ENCODE measurements at places on chromosomes 4 and X.
A peak's percentile ranks its signal among the peaks of the same experiment; 100 is the strongest.

DNA sequence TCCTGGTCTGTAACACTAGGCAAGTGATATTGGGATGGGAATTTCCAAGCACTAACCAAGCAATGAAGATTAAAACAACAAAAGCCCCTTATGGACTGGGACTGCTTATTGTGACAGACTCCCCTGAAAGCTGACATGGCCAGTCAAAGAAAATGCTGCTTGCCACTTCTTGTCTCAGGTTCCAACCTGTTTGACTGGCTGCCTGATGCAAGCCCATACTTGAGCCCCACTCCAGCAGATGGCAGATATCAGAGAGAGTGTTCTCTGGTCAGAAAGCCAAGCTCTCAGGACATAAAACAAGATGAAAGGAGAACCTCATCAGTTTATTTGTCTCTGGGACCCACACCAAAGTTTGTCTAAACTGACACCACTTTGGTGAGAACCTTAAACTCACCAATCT lies 15.5 kb upstream of the IGBP1 start:
- no peak for DNase-seq

DNA sequence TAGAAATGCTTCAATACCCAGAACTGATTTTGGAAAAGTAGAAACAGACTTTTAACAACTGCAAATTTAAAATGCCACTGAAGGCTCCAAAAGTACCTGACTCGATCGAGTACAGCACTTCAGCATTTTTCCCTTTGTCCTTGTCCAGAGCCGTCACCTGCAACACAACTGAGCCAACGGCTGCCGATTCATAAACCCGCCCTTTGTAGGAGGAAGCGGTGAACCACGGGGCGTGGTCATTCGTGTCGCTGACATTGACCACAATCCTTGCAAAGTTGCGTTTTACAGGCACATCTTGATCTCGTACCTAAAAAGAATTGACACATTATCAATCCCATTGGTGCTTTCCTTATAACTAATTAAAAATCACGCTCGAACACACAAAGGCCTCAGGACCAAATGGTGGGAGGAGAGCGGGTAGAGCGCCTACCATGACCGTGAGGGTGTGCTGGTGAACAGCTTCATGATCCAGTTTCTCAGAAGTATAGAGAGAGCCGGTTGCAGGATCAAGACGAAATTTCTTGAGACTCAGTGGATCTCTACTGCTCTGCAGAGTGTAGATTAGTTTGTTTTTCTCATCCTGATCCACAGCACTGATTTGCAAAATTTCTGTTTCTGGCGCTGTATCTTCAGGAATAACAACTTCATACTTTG lies 72.8 kb upstream of the MTNR1A start:
- no peak for DNase-seq

- no peak for DNase-seq
Observed at GRCh38 chr4:155855897-155856296, 10.2 kb downstream of the ASIC5 start.

GRCh38 chr4:176207839-176208238 lies 12.5 kb upstream of the SPATA4 start:
- DNase-seq, result no peak

DNA sequence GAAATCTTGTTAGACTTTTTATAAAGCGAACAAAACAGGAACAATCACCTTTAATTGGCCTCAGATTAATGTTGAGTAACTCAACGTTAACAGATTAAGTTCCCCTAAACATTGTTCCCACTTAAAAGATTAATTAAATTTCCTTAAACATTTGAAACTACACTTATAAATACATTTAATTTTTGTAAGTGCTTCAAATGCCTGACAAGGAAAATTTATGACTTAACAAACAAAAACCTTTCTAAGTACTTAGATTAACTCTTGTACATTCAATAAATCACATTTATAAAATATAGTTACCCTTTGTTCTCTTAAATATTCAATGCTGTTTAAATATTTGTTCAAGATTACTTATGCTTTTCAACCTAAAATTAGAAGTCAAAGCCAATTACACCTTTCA lies 39.4 kb upstream of the OCIAD2 start:
- no peak for DNase-seq

- DNase-seq, result no peak
Observed at GRCh38 chrX:105823092-105823455, 735 bp downstream of the NRK start.

DNA sequence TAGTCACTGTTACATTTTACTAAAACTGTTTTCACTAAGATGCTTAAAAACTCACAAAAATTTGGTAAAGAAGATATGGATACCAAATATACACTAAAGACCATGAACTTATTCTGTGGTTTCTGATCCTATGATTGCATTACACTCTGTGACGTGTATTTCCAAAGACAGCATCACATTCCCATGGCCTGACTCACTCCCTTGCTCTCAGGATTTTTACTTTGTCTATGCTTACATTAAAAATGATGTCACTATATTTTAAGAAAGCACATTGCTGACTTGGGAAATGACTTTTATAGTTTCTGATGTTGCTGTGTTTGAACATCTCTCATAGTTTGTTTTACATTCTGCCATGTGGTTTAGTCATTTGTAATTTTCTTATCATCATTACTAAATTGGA lies 327.9 kb upstream of the MAGEB18 start:
- no peak for DNase-seq

GRCh38 chrX:151790481-151791160 lies 56.1 kb downstream of the CNGA2 start:
- DNase-seq, result no peak

- DNase-seq, result no peak
Observed at GRCh38 chr4:40874331-40874730, 124.6 kb downstream of the NSUN7 start.

- peak; percentile 79 for DNase-seq
Observed at GRCh38 chrX:153971450-153972367, at the start of gene HCFC1. HCFC1 (minus strand) TSS chrX:153971818; CDS start chrX:153970840, 978 bp downstream.

- no peak for DNase-seq
Observed at GRCh38 chrX:23592741-23593140, 74.6 kb upstream of the PRDX4 start.

DNA sequence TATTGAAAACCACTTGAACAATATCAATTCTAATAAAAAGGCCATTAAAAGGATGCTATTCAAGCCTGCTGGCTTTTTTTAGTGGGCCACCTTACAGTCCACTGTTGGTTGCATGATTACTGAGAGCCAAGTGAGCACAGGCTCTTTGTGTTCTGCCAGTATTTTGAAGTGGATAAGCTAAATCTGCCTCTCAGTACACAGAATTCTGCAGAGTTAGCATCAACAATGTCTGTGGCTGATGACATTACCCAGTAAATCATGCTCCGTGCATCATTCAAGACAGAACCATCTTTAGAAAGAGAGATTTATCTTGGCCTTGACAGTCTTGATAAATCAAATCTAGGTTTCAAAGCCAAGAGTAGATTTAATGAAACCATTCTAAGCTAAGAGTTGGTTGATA lies 119.0 kb upstream of the GNPDA2 start:
- no peak for DNase-seq

- no peak for DNase-seq
Observed at GRCh38 chr4:152434011-152434410, 101.9 kb downstream of the FBXW7 start.

DNA sequence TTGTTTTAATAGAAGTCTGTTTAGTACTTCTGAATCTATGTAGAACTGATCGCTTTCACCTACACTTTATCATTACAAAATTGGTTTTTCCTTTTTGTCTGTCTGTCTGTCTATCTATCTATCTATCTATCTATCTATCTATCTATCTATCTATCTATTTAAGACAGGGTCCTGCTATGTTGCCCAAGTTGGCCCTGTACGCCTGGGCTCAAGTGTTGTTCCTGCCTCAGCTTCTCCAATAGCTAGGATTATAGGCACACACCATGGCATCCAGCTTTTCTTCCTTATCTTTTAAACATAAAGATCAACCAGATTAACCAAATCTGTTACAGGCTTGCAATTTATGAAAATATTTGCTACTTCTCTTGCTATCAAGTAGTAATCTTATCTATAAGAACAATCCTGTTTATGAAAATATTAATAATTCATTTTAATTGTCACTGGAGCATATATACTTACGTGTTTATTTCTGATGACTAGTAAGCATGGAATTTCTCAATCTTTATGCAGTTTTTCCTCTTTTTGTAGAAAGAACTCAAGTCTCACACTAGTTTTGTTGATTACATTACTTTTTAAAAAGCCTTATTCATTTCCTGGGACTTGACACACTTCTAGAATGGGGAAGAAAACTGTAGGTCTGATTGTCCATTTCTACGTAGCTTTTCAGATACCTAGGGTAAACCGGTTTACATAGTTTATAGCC lies 24.5 kb downstream of the KIAA0232 start:
- DNase-seq, result no peak

GRCh38 chr4:40182954-40183353 lies 13.9 kb upstream of the RHOH start:
- no peak for DNase-seq

DNA sequence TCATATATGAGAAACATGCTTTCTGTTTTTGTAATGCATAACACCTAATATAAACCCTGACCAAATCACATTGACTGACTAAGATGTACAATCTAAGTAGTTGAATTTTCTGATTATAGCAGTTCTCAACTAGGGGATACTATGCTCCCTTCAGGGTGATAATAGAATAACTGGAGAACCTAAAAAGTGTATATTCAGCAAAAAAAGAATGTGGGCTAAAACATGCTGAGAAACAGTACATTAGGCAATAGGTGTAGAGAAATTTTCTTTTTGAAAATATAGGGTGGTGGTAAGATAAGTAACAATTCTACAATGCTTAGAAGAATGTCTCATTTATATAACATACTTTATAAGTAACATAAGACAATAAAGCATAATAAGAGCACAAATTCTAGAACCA lies 239.6 kb downstream of the SPOCK3 start:
- DNase-seq, result no peak

DNA sequence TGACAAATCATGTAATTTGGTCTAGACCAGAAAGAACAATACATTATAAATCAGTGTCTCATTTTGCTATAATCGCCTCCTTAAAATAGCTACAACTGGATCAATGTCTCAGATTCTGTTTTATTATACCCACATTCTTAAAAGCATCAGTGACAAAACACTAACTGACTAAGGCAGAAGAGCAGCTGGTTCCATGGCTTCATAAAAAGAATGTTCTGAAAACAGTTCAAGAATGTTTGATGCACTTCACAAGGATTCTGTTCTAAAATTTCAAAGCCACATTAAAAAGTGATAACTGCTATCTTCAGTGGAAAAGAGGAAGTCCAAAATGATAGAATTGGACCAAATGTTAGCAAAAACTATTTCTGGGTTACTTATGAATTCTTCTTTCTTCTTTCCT lies 69.8 kb downstream of the COL25A1 start:
- no peak for DNase-seq

GRCh38 chrX:13103188-13103913 lies 58.9 kb upstream of the FAM9C start:
- no peak for DNase-seq

DNA sequence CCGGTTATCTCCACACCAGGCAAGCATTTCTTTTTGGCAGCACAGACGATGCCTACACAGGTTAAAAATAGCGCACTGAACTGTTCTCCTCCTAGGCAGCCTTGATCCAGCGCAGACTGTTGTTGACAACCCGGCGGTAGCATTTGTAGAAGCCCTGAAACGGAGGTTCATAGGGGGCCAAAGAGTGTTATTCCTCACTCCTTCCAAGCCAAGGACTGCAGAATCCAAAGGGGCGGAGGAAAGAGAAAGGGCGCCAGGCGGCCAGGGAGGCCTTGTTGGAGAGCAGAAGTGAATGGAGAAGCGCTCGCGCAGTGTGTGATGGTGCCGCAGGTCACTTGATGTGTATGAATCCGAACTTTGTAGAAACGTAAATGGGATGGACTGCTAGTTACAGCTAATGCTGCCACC lies 82.7 kb downstream of the TENM3 start:
- DNase-seq, result no peak

GRCh38 chrX:41475191-41475590 lies 28.0 kb downstream of the NYX start:
- DNase-seq, result no peak

GRCh38 chr4:57190601-57191481 lies 80.7 kb upstream of the IGFBP7 start:
- DNase-seq, result no peak

All from T-helper 17 cell (primary cell).